ENCODE measurements at places on chromosomes 3 and 15.

- no peaks in the 10 kb centered on the region for H3K27me3 ChIP-seq
- H3K27ac ChIP-seq, result no peak overlapping the region
- DNase-seq, result no peak
- no peak overlapping the region for H3K4me3 ChIP-seq
Measured at GRCh38 chr3:45441584-45442310, 53.4 kb downstream of the LARS2 start.

DNA sequence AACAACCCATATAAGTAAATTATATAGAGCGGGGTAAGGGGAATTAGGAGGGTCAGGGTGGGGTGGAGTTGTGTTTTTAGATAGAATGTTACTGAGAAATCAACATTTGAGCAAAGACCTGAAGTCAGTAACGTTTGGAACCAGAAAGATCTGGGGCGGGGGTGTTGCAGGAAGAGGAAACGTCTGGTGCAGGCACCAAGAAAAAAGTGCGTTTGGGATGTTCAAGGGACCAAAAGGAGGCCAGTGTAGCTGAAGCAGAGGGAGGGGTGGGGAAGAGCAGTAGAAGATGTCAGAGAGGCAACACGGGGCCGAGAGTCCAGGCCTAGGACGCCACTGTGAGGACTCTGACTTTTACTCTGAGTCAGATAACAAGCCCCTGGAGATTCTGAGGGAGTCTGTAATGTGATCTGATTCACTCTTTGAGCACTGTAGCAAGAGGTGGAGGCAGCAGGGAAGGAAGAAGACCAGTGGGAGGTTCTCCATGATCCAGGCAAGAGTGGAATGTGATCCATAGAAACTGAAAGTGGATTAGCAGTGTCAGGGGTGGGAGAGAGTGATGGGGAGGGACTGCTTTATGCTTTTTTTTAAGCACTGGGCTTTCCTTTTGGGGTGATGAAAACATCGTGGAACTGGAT is 179.3 kb upstream of the CHRM5 start:
- DNase-seq, result no peak
- peaks cover 4% of the 10 kb centered on the region for H3K27me3 ChIP-seq
- no peak overlapping the region for H3K4me3 ChIP-seq

- no peaks in the 10 kb centered on the region for H3K36me3 ChIP-seq
- no peak overlapping the region for H3K27ac ChIP-seq
- no peaks in the 10 kb centered on the region for H3K4me1 ChIP-seq
- no peaks in the 10 kb centered on the region for H3K27me3 ChIP-seq
- DNase-seq, result no peak
- H3K4me3 ChIP-seq, result no peak overlapping the region
Measured at GRCh38 chr3:65871305-65872141, 167.2 kb downstream of the MAGI1 start.

DNA sequence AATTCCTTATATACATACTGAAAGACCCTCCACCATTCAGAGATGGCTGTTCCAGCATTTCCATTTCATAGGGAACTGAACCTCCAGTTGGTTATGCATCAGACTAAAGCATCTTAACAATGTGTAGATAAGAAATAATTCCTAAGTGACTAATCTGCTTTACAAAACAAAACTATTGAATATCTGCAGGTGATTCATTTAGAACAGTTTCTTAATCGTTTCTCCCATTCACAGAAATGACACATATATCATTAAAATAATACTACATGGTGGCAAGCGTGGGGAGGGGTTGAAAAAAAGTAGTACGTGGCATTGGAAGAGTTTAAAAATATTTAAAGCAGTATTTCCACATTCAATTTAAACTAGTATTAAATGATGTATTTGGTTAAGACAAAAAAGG is 19.5 kb downstream of the COPS2 start:
- no peaks in the 10 kb centered on the region for H3K4me1 ChIP-seq
- H3K27me3 ChIP-seq, result no peaks in the 10 kb centered on the region
- peaks cover 73% of the 10 kb centered on the region for H3K36me3 ChIP-seq
- DNase-seq, result no peak

DNA sequence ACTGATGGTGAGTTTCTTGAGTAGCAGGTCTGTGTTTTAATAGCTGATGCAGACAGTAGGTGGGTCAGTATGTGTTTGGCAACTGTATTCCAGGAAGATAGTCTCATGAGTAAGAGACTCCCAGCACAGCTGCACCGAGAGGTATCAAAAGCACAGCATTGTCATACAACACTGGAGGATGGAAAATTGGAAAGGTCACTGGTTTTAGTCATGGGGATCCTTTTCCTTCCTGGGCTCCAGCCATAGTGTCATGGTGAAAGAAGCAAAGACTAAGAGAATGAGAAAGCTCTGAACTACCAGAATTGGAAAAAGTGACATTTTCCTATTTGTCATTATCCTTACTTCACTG is 61.5 kb downstream of the P3H2 start:
- no peak overlapping the region for H3K4me3 ChIP-seq
- DNase-seq, result no peak
- no peaks in the 10 kb centered on the region for H3K27me3 ChIP-seq
- no peaks in the 10 kb centered on the region for H3K36me3 ChIP-seq

- H3K27ac ChIP-seq, result no peak overlapping the region
- no peaks in the 10 kb centered on the region for H3K36me3 ChIP-seq
- no peak overlapping the region for H3K4me3 ChIP-seq
- H3K4me1 ChIP-seq, result no peaks in the 10 kb centered on the region
Measured at GRCh38 chr3:25567388-25567787, 97.3 kb downstream of the TOP2B start.

GRCh38 chr3:30073622-30074021 is 532.8 kb upstream of the TGFBR2 start:
- no peak overlapping the region for H3K27ac ChIP-seq
- H3K36me3 ChIP-seq, result no peaks in the 10 kb centered on the region
- no peaks in the 10 kb centered on the region for H3K4me1 ChIP-seq
- H3K4me3 ChIP-seq, result no peak overlapping the region
- H3K27me3 ChIP-seq, result no peaks in the 10 kb centered on the region

DNA sequence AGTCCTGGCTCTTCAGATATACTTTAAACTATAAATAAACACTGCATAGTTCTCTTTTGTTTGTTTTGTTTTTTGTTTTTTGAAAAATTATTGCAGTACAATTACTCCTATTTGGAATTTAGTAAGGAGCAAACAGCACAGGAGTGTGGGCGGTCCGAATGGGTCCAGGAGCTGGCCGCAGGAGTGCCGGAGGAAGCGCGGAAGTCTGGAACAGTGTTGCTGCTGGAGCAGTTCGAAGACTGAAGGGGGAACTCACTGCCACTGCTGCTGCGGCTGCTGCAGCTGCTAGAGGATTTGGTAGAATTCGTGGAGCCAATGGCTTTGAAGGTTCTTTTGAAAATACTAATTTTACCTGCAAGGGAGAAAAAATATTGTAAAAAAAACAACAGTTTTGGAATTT is 329.9 kb downstream of the ZNF385D start:
- no peak for DNase-seq
- no peaks in the 10 kb centered on the region for H3K27me3 ChIP-seq
- H3K4me1 ChIP-seq, result no peaks in the 10 kb centered on the region
- no peaks in the 10 kb centered on the region for H3K36me3 ChIP-seq
- no peak overlapping the region for H3K4me3 ChIP-seq

- no peaks in the 10 kb centered on the region for H3K4me1 ChIP-seq
- DNase-seq, result no peak
- H3K4me3 ChIP-seq, result no peak overlapping the region
- H3K27me3 ChIP-seq, result no peaks in the 10 kb centered on the region
Measured at GRCh38 chr3:129947538-129948240, 26.8 kb upstream of the TRH start.

DNA sequence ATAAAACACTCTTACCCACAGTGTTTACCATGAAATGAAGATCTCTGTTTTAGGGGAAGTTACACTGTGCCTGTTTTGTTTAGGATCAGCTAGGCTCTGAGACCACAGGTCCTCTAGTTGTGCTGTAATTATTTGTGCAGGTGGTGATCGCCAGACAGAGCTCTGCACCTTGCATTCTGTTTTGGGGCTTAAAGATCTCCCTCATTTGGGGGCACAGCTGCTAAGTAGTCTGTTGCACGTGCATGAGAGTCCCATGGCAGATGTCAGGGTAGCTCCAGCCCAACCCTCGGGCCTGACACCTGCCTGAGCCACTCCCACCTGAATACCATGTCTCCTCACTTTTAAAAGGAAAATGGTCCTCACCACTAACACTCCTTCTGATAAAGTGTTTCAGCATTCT is 12.4 kb downstream of the C3orf20 start:
- H3K27me3 ChIP-seq, result no peaks in the 10 kb centered on the region
- no peaks in the 10 kb centered on the region for H3K36me3 ChIP-seq
- no peak for DNase-seq
- H3K4me1 ChIP-seq, result no peaks in the 10 kb centered on the region
- no peak overlapping the region for H3K27ac ChIP-seq
- no peak overlapping the region for H3K4me3 ChIP-seq

- H3K4me1 ChIP-seq, result peaks cover 9% of the 10 kb centered on the region
- no peaks in the 10 kb centered on the region for H3K36me3 ChIP-seq
- peaks cover 52% of the 10 kb centered on the region for H3K27me3 ChIP-seq
- no peak for DNase-seq
Measured at GRCh38 chr15:88262064-88262463, 5.5 kb upstream of the NTRK3 start.

GRCh38 chr3:114299421-114299820 is 5.6 kb downstream of the TIGIT start:
- peak overlapping the region; percentile 36 for H3K27ac ChIP-seq
- peaks cover 9% of the 10 kb centered on the region for H3K36me3 ChIP-seq
- H3K27me3 ChIP-seq, result no peaks in the 10 kb centered on the region
- H3K4me3 ChIP-seq, result peak overlapping the region; percentile 18

- H3K4me1 ChIP-seq, result no peaks in the 10 kb centered on the region
- H3K36me3 ChIP-seq, result no peaks in the 10 kb centered on the region
- H3K27me3 ChIP-seq, result no peaks in the 10 kb centered on the region
- no peak overlapping the region for H3K27ac ChIP-seq
Measured at GRCh38 chr3:59316688-59317275, 267.0 kb upstream of the CFAP20DC start.

GRCh38 chr3:6807967-6808588 is 52.8 kb upstream of the GRM7 start:
- no peaks in the 10 kb centered on the region for H3K27me3 ChIP-seq
- no peaks in the 10 kb centered on the region for H3K4me1 ChIP-seq
- no peak for DNase-seq
- H3K4me3 ChIP-seq, result no peak overlapping the region
- no peak overlapping the region for H3K27ac ChIP-seq

- no peak for DNase-seq
- H3K4me1 ChIP-seq, result no peaks in the 10 kb centered on the region
- no peak overlapping the region for H3K27ac ChIP-seq
- no peaks in the 10 kb centered on the region for H3K27me3 ChIP-seq
- H3K4me3 ChIP-seq, result no peak overlapping the region
Measured at GRCh38 chr3:169342652-169343505, 320.6 kb downstream of the MECOM start.

GRCh38 chr15:45087513-45087912 is 26.5 kb downstream of the DUOX2 start:
- no peaks in the 10 kb centered on the region for H3K4me1 ChIP-seq
- no peak overlapping the region for H3K27ac ChIP-seq
- H3K27me3 ChIP-seq, result peaks cover 23% of the 10 kb centered on the region
- H3K4me3 ChIP-seq, result no peak overlapping the region
- H3K36me3 ChIP-seq, result no peaks in the 10 kb centered on the region

DNA sequence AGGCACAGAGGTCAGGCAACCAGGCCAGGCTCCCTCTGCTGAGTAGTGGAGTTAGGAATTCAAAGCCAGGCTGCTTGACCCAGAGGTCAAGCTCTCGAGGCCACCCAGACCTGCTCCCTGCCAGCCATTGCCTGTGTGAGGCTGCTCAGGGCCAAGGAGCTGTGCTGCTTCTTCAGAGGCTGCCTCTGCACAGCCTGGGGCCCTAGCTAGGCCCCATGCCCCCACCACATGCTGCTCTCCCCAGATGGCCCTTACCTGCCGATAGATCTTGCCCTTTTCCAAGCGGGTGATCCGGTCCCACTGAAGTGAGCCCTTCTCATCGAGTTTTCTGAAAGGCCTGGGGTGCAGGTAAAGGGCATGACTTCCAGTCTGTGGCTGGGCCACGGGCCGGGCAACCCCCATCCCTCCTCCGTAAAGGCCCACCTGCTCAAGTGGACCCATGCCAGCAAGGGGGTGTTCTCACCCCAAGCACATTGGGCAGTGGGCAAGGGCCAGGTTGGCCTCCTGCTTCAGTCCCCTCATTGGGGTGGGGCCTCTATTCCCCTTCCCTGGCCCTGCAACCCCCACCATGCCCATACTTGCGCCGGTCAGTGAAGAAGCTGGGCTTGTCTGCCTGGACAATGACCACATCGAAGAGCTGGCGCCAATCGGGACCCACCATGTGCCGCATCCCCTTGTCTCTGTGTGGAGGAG is 6.5 kb downstream of the NT5DC2 start:
- H3K36me3 ChIP-seq, result no peaks in the 10 kb centered on the region
- no peak overlapping the region for H3K4me3 ChIP-seq
- no peak for DNase-seq

DNA sequence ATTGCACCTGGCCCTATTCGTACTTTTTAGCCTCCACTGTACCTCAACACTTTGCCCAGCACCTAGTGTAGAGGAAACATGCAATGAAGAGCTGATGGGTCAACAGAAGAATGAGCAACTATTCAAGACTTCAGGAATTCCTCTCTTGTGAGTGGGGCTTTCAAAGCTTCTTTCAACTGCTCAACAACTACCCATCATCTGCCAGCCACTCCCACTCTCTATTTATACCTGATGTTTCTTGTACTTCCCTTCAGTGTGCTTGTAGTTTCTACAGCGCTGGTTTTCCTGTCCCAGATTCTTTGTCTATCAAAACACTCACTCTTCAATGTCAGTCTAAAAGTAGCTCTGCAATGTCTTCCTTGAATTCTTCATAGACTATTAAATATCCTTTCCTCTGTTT is 168.3 kb upstream of the LPP start:
- no peak for DNase-seq
- H3K4me3 ChIP-seq, result no peak overlapping the region
- no peaks in the 10 kb centered on the region for H3K36me3 ChIP-seq
- no peaks in the 10 kb centered on the region for H3K27me3 ChIP-seq

- no peak overlapping the region for H3K4me3 ChIP-seq
- DNase-seq, result no peak
- H3K27me3 ChIP-seq, result no peaks in the 10 kb centered on the region
Measured at GRCh38 chr15:86491118-86491517, 411.4 kb downstream of the AGBL1 start.

- H3K36me3 ChIP-seq, result peaks cover 7% of the 10 kb centered on the region
- DNase-seq, result peak; percentile 17
- H3K27ac ChIP-seq, result no peak overlapping the region
- no peaks in the 10 kb centered on the region for H3K4me1 ChIP-seq
- H3K27me3 ChIP-seq, result no peaks in the 10 kb centered on the region
- no peak overlapping the region for H3K4me3 ChIP-seq
Measured at GRCh38 chr15:25739687-25740121, 123.4 kb downstream of the ATP10A start.

DNA sequence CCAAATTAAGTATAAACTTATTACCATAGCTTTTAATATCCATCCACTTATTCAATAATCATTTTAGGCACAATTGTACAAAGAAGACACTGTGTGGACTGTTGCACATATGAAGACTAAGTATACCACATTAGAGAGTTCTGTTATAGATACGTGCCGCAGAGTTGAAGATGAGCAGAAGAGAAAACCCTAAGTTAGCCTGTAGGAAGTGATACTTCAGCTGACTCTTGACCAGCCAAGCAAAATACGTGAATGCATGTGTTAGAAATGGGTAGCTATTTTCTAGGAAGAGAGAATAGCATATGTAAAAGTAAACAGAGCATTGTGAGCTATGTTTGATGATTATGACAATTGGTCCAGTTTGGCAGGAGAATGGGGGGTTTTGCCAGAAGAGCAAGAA is 272.0 kb upstream of the ATP11B start:
- H3K27ac ChIP-seq, result no peak overlapping the region
- no peaks in the 10 kb centered on the region for H3K4me1 ChIP-seq
- H3K27me3 ChIP-seq, result no peaks in the 10 kb centered on the region
- H3K36me3 ChIP-seq, result no peaks in the 10 kb centered on the region
- DNase-seq, result no peak
- no peak overlapping the region for H3K4me3 ChIP-seq

Measured in T-cell (primary cell).